NCI-H2171 (cell line): ENCODE measurements at places on chromosomes 4 and X.

GRCh38 chrX:18032486-18033221 lies 171.6 kb upstream of the RAI2 start:
- DNase-seq = no peak

DNA sequence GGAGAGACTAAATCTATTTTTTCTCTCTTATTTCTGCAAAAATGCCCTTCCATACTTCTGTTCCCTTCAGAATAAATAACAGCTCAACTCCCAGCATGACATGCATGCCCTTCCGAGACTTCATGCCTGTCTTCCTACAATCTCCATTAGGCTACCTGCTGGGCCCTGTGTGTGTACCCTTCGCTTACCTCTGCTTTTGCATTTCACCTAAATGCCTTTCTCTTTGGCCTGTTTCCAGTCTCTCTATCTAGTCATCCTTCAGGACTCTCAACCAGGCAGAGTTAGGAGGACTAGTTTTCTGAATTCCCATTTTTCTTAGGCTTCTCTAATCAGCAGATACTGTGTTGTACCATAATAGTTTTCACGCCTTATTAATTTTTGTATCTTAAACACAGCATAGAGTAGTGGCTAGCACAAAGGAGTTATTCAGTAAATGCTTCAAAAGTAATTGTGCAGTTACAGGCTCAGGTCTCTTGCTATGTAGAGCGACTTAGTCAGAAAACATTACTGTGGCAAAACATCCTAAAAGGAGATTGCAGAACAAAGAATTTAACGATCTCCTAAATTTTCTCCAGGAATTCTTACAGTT lies 20.5 kb downstream of the SEPTIN11 start:
- no peak for DNase-seq

DNA sequence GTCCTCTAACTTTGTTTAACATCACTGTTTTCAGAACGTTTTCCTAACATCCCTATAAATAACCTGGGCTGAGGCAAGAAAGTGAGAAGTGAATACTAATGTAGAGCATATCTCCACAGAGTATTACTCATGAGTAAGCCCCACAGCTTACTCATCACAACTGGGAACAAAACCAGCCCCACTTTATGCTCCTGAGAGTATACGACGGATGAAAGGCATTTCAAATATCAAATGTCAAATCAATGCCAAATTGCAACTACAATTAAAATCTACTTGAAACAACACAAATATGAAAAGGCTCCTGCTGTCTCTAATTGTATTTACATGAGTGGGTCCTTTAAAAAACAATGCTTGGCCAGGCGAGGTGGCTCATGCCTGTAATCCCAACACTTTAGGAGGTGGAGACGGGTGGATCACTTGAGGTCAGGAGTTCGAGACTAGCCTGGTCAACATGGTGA lies 41.2 kb downstream of the SH3RF1 start:
- no peak for DNase-seq

DNA sequence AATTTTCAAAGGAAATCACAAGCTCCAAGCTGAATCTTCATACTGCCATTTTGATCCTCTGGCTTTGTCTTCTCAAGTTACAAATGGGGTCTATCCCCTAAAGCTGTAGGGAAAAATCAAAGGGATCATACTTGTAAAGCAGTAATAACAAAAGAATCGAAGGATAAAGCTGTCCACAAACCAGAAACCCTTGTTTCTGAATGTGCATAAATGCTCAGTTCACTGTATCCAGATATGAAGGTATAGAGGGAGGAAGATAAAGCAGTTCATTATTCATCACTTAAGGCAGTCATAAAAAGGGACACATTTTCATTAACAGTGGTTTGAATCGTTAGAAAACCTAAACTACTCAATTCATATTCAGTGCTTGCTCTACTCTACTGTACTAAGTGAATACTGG lies 33.2 kb upstream of the RPS6KA6 start:
- DNase-seq = no peak

DNA sequence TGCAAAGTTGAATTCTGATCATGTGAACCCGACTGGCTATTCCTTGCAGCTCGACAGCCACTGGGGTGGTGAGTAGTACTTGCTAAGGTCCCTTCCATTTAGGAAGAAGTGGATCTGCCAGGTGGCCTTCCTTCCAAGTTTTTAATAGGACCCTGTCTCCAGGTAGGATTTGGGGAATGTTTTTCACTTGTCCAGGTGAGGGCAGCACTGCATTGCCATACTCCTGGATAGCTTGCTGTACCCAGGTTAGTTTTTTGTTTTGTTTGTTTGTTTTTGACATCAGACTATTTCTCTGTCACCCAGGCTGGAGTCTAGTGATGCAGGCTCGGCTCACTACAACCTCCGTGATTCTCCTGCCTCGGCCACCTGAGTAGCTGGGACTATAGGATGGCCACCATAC lies 29.8 kb downstream of the SAGE1 start:
- no peak for DNase-seq

DNA sequence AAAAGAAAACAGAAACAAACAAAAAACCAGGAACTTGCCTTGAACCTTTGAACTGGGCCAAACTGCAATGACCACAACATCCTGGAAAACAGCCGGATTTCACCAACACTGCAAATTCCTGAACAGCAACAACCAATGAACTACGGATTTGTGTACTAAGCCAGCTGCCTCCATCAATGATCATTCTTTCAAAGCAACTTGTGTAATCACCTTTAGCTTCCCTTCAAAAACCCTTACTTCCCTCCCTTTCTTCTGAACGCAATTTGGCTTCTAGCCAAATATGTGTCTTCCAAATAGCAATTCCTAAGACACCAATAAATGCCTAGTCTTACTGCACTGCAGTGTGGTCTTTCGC lies 98.5 kb upstream of the FAM47C start:
- no peak for DNase-seq

- no peak for DNase-seq
These were observed 197.8 kb downstream of the RASL11B start for GRCh38 chr4:53059871-53060270.

DNA sequence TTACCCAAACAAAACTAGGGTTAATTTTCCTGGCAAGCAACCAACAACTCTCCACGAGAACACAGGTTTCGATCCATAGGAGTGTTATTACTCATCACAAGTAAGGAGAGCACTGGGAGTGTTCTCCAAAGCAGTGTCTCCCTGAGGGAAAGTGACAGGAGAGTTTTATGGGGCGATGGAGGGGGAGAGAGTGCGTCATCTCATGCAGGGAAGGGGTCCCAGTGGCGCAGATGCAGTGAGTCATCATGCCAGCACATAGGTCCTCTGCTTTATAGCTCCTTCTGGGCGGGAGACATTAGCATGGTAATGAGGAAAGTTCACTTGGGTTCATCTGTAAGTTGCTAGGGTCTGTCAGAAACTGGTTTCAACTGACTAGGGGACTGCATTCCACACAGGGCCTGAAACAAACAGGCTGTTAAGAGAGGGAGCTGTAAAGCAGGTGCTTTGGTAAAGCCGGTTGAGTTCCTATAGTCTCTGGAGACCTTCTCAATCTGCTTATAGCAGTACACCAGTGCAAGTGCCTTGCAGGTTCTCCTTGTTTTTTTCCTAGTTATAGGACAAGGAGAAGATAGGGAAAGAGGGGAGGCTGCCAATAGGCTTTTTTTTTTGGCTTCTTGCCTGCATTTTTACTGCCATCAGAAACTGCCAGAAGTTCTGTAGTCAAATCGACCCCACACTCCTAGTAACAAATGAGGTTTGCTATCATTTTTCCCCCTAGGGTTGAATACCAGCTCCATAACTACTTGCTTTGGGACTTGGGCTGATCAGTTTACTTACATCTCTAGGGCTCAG lies 12.8 kb upstream of the BOD1L1 start:
- DNase-seq = no peak

GRCh38 chr4:181219783-181220416 lies 1023.3 kb upstream of the TENM3 start:
- DNase-seq = no peak

DNA sequence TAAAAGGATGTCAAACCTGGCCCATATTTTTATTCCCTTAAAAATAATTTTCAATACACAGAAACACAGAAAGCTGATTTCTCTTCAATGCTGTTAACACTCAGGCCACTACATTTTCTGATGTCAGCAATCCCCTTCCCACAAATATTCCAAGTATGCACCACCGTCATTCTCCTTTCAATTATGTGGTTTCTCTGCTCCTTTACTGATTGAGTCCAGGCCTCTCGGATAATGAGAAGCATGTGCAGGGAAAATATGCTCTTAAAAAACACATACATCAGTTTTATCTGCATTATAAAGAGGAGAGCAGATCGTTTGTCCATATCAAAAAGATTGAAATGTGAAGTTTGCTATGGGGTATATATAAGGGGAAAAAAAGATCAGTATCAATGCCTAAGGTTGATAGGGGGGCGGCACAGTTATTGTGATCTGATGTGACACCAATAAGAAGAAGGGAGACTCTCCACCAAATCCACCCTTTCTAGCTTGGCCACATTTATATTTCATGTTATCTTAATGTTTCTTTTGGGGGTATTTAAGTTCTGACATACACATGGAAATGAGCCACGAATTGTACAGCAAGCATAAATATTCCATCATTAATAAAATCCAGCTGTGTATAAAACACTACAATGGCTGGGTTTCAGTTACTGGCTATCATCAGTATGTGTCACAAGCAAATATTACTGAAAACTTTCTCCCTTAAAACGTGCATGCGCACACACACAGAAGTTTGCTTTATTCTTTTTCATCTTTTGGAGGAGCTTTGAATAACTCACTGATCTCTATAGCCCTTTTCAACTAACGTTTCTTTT lies 6.4 kb downstream of the AMOT start:
- DNase-seq = no peak

DNA sequence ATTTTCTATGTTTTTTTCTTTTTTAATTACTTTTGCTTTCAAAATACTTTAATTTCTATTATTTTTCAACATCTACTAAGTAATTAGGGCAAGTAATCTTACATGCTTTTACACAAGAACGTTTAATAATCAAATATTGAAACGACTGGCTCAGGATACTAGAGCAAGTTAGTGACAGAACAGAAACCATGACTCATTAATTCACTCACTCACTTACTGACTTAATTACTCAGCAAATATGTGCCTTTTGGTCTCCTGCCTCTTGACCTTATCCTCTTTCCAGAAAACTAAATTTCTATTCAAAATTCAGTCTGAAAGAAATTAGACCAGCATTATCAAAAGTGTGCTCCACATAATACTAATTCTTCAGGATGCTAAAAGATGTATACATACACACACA lies 314.9 kb upstream of the TEX13C start:
- DNase-seq = no peak

DNA sequence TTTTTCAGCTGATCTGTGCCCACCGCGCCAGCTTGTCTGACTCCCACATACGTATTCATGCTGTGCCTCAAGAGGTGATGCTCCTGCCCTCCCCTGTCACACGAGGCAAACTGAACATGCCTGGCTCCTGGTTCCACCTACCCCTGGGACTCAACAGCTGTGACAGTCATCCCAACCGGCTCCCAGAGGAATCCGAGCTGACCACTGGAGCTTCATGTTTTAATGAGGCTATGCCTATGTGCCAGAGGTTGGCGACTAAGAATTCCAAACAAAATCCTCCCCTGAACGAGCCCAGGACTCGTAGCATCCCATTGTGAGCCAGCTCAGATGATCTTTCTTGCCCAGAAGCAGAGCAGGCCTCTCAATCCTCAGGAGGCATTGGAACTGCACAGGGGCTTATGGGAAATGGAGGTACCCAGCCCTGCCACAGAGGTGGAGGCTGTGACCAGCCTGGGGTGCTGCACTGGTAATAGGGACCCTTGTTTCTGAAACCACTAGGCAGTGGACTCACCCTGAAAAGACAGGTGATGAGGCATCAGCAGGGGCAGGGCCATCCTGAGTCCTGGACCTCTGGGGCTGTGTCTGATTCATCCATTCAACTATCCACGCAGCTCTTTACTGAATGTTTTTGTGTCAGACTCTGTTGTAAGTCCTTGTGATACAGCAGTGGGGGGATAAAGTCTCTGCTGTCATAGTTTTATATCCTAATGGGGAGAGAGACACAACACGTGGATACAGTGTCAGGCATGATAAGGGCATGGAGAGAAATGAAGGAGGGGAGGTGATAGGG lies 325.0 kb downstream of the EVC2 start:
- DNase-seq = no peak

DNA sequence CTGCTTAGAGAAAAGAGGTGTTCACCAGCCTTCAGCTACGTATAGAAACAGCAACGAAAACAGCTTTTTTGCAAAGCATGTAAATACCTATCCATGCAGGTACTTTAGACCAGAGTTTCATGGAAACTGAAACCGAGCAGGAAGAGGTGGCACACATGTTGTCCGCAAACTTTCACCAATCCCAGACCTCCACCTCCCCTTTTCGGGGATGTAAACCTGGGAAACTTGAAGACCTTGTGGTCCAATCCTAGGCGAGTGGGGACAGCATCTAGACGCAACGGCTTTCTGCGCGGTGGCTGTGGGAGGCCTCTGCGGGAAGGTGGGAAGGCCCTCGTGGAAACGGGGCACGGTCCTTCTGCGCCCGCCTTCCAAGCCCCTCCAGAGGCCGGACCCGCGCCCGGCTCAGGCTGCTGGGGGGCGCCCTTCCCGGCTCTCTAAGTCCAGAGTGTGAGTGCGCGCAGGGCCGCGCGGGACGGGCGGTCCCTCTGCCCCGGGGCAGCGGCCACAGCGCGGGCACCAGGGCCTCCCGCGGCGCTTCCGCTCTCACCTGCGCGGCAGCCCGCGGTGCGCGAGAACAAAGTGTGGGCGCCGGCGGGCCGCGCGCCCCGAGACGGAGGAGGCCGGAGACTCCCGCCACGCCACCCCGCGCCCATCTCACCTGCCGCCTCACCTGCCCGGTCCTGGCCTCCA lies 830 bp upstream of the SHROOM2 start:
- DNase-seq = no peak

DNA sequence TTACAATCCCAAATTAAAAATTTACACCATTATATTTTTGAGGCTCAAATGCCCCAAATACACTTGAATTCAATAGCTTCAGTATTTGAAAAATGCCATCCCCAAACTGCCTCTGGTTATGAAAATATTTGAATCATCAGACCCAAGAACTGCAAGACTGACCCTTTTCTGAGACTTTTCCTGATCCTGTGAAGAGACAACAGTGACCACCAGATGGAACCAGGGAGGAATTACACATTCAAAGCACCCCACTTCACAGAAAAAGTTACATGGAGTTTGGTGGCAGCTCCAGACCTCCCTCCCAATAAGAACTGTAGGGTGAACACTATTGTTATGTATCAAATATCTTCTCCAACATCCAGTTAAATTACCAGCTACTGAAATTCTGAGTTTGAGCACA lies 44.0 kb upstream of the SCD5 start:
- DNase-seq = no peak

- no peak for DNase-seq
These were observed 92.6 kb downstream of the NXF2 start for GRCh38 chrX:102339312-102340298.

DNA sequence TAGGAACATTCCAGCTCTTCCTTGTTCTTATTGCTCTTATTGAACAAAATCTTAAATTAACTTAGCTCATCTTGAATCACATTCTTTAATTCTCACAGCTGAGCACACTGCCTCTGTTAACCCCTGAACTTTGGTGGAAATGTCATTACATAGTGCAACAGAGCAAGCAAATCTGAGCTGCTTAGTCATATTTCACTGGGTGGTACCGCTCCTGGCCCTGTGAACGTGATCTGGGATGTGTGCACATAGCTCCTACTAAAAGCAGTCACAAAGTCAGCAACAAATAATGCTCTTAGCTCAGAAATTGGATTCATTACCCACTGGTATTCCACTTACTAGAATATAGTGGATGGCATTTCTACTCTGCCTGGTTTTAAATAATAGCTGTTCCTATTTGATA lies 27.9 kb downstream of the ARHGEF6 start:
- DNase-seq = no peak

GRCh38 chrX:75748431-75748830 lies 36.6 kb downstream of the MAGEE2 start:
- DNase-seq = no peak

GRCh38 chr4:152508818-152509217 lies 27.1 kb downstream of the FBXW7 start:
- DNase-seq = no peak
